GOT3 (cell line): ENCODE measurements at places on chromosomes 12 and 14.

DNA sequence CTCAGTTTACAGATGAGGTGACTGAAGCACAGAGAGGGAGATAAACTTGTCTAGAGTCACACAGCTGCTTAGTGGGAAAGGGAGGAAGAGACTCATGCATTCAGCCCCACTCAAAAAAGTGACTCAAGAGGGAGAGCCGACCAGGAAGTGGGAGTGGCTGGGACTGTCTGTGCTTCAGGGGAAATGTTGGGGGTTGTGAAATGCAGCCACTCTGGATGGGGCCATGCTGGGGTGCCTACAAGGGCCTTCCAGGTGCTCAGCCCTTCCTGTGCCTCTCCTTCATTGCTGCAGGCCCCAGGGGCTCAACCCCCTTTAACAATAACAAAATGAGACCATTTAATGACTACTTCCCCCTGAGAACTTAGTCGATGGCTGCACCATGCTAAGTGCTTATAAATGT is 41.8 kb downstream of the CACNA1C start:
- no peak for DNase-seq

DNA sequence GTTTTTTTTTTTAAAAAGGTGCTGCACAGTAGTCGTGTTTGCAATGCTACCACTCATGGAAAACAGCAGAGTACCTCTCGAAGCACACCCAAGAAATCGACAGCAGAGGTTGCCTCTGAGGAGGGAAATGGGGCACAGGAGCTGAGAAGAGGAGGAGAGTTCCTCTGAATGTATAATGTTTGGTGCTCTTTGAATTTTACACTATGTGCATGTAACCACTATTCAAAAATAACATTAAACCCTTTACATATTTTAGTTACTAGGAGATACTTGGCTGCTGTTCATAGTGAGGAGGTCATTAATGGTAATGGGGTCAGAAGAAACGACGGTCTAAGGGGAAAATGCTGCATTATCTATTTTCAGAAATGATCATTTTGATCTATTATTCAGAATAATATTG is 129.4 kb upstream of the CLEC14A start:
- no peak for DNase-seq

- no peak for DNase-seq
Measured at GRCh38 chr14:102822311-102822863, 45.1 kb downstream of the TRAF3 start.

DNA sequence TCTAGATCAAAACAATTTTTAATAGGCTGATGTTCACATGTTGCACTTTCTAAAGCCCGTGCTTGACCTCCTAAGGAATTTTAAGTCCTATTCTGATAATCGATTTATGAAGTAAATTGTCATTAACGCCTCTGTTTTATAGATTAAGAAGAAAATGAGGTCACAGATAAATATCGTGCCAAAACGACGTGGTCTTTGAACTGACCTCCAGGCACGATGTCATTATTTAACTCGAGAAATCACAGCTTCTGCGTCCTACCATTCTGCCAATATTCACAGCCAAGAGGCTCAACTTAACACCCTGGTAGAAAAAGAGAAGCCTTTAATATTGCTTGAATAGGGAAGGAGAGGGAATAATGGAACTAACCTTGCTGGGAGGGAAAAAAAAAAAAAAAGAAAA is 888 bp upstream of the EEA1 start:
- DNase-seq = no peak

- DNase-seq = no peak
Measured at GRCh38 chr14:104399432-104400155, 180.0 kb upstream of the C14orf180 start.

DNA sequence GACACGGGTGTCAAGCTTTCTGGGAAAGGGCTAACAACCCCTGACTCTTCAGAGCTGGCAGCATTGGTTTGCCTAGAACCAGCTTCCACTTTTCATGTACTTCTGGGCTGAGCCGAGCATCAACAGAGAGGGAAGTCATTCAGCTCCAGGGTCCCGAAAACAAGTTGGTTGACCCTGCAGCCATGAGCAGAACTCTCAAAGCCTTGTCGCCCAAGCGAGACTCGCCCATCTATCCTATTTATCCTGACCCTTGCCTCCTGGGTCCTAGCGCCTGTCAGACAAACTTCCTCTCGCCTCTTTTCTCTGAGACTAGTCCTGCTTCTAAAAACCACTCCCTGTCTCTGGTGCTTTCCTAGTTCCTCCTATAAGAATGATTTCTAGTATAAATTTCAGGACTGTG is 47.9 kb downstream of the ASCL4 start:
- no peak for DNase-seq

- no peak for DNase-seq
Measured at GRCh38 chr14:92625213-92625612, 111.6 kb downstream of the RIN3 start.

- DNase-seq = no peak
Measured at GRCh38 chr12:58547217-58547616, 373.1 kb downstream of the LRIG3 start.

DNA sequence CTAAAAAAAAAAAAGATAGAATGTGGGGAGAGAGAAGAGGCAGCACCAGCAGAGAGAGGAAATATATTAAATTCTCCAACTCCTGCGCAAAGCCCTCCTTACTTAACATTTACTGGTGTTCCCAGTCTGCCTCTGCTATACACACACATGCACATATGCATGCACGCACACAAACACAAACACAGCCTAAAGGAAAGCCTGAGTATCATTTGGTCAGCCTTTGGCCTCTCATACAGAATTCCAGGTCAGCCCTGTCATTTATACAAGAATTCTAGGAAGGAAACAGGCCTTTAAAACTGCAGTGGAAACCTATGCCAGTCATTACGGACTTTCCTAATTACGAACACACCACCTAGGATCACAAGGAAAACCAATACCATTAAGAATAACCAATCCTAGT is 269.4 kb downstream of the ITPR2 start:
- DNase-seq = no peak

DNA sequence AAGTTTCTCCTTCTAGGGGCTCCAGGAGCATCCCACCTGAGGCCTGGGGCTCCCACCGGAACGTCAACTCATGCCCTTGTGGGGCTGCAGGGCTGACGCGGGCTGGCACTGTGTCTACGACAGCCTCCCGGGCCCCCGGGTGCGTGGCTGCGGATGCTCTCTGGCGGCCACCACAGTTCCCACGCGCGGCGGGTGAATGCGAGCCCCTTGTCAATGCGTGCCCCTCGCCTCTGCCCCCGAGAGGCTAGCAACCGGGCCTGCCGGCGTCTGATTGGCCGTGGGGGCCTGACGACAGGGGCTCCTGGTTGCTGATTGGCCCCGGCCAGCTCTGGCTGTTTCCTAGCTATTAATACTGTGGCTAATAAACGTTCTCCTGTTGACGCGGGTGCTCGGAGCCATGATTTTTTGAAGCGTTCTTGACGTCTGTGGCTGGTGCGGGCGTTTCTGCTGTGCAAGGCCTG is 1.8 kb upstream of the MEG3 start:
- DNase-seq = no peak

DNA sequence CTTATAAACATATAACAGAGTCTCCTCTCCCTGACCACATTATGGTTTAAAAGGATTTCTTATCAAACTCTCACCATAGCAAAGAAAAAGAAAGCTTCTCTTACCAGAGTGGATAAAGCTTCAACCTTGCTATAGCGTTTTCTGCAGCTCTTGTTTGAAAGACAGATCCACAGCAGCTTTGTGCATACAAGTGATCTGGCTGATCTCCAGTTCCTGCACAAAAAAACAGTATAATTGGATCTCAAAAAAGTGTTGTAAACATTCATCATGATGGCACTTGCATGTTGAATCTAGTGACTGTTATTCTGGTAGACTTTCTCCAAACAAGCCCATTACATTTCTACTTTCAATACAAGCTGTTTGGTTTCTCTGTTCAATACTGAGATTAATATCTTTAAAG is 178.9 kb upstream of the MGAT4C start:
- no peak for DNase-seq

DNA sequence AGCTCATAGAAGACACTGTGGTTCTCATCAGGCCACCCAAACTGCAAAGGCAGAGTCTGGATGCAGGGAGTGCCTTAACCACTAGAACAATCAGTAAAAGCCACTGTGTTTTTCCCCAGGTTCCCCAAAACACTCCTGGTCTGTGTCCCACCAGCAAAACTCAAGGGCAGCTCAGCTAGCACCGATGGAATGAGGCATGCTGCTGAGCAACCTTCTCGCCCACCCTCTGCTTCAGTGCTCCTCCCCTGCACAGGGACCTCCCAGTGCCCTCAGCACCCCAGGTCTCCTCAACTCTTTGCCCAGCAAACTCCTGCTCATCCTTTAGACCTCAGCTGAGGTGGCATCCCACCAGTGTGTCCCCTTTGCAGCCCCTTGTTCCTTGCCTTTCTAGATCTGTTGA is 4.0 kb downstream of the KRT77 start:
- no peak for DNase-seq

GRCh38 chr12:8501720-8502119 is 11.6 kb upstream of the CLEC4D start:
- DNase-seq = no peak

GRCh38 chr12:12890543-12891079 is 751 bp upstream of the GPRC5A start:
- no peak for DNase-seq

- no peak for DNase-seq
Measured at GRCh38 chr14:69713209-69713781, 53.6 kb upstream of the SRSF5 start.

GRCh38 chr14:74538411-74539391 is 45.1 kb downstream of the ISCA2 start:
- no peak for DNase-seq
